NCI-H2081 treated with DMSO at 0.1 percent for 48 hours (cell line): ENCODE measurements at places on chromosomes 16 and 17.

GRCh38 chr17:72005332-72006163 is 115.3 kb upstream of the SOX9 start:
- no peak for DNase-seq

GRCh38 chr16:80611171-80611929 is 70.6 kb downstream of the DYNLRB2 start:
- no peak for DNase-seq

DNA sequence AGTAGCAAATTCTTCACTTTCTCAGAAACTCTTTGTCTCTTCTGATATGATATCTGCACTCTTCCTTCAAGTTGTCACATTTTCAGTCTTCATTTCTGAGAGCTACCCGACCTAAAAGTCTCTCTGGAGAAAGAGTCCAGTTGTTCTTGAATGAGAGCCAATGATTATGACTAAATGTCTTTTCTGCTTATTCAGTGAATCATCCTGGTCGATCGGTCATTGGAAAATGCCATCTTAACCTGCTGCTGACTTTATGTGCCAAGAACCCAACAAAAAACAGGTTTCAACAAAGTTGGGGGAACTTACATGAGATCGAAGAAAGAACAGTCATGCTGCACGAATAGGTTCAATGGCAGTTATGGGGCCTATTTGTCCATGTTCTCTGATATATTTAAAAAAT is 15.9 kb downstream of the SOX9 start:
- DNase-seq = no peak

- DNase-seq = no peak
Measured at GRCh38 chr16:62516001-62516400, 479.8 kb upstream of the CDH8 start.

DNA sequence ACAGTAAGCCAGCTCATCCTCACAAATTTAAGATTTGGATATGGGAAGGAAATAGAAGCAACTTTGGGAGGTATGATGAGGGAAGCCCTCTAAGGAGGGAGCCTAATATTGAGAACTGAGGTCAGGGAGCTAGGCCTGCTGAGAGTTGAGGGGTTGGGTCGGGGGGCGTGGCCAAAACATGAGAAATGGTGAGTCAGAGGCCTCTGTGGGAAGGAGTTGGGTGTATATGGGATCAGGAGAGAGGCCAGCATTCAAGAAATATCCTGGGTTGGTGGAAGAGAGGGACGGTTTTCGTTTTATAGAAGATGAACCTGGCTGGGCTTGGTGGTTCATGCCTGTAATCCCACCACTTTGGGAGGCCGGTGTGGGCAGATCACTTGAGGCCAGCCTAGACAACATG is 48.4 kb downstream of the CLEC16A start:
- no peak for DNase-seq

DNA sequence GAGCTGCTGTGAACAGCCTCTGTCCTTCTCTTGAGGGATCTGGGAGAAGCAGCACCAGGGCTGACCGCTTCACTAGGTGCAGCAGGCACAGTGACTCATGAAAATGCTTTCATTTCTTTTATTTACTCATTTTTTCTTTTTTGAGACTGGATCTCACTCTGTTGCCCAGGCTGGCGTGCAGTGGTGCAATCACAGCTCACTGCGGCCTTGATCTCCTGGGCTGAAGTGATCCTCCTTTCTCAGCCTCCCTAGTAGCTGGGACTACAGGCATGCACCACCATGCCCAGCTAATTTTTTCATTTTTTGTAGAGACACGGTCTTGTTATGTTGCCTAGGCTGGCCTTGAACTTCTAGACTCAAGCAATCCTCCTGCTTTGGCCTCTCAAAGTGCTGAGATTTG is 216.8 kb upstream of the EEF2KMT start:
- no peak for DNase-seq

DNA sequence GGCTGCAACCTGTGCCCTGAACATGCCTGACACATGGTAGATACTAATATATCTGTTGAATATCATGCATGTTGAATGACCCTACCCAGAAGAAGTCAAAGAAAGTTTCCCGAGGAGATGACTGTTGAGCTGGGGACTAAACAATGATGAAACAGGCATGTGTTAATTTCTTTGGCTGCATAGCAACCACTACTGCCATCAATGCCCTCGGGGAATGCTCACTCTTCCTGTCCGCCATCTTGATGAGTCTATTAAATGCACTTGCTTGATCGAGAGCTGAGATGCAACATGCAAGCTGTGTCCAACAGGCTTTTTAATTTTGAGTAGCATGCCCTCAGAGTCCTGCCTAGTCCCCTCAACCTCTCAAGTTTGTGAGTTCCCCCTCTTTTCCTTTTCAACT is 31.3 kb downstream of the GRIN2A start:
- no peak for DNase-seq

- DNase-seq = no peak
Measured at GRCh38 chr17:41527063-41528023, 765 bp downstream of the KRT19 start.

- DNase-seq = no peak
Measured at GRCh38 chr17:31448467-31449077, 57.1 kb downstream of the RAB11FIP4 start.

- no peak for DNase-seq
Measured at GRCh38 chr17:64188088-64188487, 58.1 kb upstream of the ERN1 start.

GRCh38 chr16:22120440-22120839 is 28.1 kb downstream of the VWA3A start:
- no peak for DNase-seq

DNA sequence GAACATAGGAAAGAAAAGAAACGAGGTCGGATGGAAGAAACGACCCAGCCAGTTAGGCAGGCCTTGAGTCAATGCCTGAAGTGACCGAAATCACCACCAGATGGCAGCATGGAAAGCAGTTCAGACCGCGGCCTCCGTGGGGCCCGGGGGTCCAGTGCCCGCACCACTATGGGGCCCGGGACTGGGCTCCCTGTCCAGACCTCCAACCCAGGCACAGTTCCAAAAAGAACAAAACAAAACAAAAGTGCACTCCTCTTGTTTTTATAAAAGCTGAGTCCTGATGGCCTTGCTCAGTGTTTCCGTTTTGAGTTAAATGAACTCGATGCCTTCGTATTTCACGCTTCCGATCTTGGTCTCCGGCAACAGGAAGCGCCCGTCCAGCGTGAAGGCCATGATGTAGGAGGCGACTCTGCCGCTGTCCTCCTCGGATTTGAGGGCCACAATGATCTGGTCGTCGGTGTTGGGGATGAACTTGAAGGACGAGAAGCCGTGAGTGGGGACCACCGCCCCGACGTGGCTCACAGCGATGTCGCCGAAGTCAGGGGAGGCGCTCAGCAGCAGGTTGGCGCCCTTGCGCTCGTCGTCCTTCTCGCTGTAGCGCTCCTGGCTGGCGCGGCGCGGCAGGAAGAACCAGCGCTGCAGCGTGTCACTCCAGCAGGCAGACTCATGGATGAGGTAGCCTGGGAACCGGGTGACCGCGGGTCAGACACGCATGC is 13.7 kb upstream of the LGALS3BP start:
- no peak for DNase-seq

DNA sequence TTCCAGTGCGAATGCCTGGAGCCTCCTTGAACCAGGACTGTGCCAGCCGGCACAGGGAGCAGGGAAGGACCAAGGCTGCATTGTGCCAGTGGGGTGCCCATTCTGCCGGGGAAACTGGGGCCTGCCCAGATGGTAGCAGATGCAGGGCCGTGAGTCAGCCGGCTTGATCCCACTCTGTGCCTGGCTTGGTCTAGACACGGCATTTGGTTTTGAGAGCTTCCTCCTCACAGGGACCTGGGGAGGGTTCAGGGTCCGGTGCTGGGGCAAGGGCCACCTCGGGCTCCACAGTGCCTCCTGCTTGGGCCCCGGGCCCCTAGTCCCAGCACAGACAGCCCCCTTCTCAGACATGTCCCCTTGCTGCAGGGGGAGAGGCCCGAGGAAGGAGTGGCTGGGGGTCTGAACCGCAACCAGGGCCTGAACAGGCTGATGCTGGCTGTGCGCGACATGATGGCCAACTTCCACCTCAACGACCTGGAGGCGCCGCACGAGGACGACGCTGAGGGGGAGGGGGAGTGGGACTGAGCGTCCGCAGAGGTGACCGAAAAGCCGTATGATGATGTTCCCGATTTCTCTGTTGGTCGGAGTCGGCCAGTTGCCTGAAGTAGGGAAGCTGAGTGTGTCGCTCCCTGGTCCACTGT is 7.8 kb upstream of the MC1R start:
- no peak for DNase-seq

- no peak for DNase-seq
Measured at GRCh38 chr17:82709024-82709675, 7.4 kb upstream of the FN3KRP start.
